Smooth muscle cell of trachea (primary cell): ENCODE measurements at places on chromosomes 7 and 10. TPM values are rescaled to one million over a fixed set of nuclear protein-coding genes. Genes with fewer than 3 reads are reported as not detected.

VCL gene
- 261 and 275 TPM in 2 replicates for total RNA-seq

JAKMIP3 gene
- total RNA-seq, result under 0.01 and 0.17 TPM in 2 replicates

SMO gene
- 3.2 and 17.4 TPM in 2 replicates for total RNA-seq

ADCYAP1R1 gene
- not detected in 2 replicates for total RNA-seq

AKR1C4 gene
- total RNA-seq, result not detected in 2 replicates

HOXA11 gene
- total RNA-seq, result under 0.01 TPM in 1 of 2 replicates, not detected in the other

HYAL4 gene
- total RNA-seq, result 0.17 and 0.44 TPM in 2 replicates

PRLHR gene
- not detected in 2 replicates for total RNA-seq

PILRA gene
- 0.15 and 0.50 TPM in 2 replicates for total RNA-seq
